NCI-H1105 (cell line): ENCODE measurements at places on chromosomes 4 and X.
A peak's percentile ranks its signal among the peaks of the same experiment; 100 is the strongest.

DNA sequence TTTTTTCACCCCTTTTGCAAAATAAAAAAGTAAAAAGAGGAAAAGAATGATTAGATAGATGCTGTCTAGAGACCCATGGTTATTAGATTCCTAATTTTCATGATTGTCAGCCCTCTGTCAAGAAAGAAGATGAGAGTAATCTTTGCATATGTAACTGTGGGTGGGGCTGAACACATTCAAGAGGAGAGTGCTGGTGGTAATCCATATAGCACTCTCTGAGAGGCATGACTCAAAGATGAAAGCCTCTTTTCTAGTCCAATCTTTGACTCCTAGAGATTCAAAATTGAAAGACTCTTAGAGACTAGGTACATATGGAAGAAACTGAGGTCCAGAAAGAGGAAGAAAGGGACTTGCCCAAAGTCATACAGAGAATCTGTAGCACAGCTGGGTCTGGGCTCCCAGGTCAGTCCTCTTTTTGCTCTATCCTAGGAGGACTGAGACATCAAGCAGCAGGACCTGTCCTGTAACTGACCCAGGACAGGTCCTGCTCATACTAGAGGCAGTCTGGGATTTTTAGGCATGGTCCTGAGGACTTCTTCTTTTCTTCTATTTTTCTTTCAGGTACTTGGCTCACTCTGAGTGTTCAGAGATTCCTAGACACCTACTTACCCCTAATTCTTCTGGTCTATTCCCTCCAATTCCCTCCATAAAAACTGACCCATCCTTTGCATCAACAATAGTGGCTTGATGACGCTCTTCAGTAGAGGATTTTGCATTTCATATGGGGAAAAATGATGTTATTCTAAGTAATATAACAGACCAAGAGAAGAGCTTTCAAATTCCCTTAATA lies 23.8 kb downstream of the VSIG4 start:
- no peak for DNase-seq

DNA sequence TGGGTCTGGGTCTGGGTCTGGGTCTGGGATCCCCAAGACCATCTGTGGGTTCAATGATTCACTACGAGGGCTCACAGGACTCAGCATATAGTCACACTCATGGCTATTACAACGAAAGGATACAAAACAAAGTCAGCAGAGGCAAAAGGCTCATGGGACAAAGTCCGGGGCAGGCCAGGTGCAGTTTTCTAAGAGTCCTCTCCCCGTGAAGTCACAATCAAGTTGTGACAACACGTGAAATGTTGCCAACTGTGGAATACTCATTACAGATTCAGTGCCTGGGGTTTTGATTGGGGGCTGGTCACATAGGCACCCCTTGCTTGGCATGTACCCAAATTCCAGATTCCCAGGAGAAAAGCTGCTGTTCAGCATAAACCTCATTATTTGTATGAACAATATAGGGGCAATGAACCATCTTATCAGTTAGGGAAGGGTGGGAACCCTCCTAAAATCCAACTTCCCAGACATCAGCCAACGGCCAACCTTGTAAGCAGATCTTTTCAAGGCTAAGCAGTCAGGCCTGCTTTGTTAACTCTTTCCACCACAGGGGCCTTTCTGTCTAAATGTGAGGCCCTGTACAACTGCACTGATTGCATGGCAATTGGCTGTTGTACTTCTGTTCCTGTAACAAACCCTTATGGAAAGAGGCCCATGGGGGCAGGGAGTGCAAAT lies 58.2 kb upstream of the DIPK2B start:
- no peak for DNase-seq

- DNase-seq, result no peak
Observed at GRCh38 chrX:53580742-53581504, 105.6 kb downstream of the HUWE1 start.

DNA sequence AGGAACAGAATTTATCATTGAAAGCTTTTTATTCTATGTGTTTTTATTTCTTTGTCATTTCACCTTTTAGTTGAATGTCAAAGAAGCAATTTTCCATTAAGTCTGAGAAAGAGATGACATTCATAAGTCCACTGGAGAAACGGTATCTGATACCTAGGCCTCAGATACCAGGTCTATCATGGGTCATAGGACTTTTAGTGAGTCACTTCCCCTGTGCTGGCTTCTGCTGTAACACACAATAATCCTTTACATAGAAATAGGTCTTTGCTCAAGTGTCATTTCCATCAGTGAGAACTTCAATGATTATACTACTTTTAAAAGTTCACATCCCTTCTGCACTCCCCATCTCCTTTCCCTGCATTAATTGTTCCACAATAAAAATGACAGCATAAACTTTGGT lies 125.5 kb upstream of the ARMCX2 start:
- DNase-seq, result no peak

- no peak for DNase-seq
Observed at GRCh38 chr4:168612450-168613135, 115.7 kb downstream of the PALLD start.

- DNase-seq, result no peak
Observed at GRCh38 chr4:55543858-55544257, 2.9 kb downstream of the CLOCK start.

GRCh38 chr4:1790005-1790404 lies 3.1 kb upstream of the FGFR3 start:
- no peak for DNase-seq

GRCh38 chr4:170202721-170203120 lies 113.0 kb upstream of the AADAT start:
- no peak for DNase-seq

- DNase-seq, result no peak
Observed at GRCh38 chrX:153776611-153777045, 4.2 kb upstream of the SRPK3 start.

- no peak for DNase-seq
Observed at GRCh38 chr4:1122505-1122904, 9.1 kb upstream of the RNF212 start.

GRCh38 chr4:78767350-78767749 lies 8.8 kb upstream of the BMP2K start:
- no peak for DNase-seq

GRCh38 chrX:110374559-110374958 lies 15.9 kb downstream of the RTL9 start:
- DNase-seq, result no peak

DNA sequence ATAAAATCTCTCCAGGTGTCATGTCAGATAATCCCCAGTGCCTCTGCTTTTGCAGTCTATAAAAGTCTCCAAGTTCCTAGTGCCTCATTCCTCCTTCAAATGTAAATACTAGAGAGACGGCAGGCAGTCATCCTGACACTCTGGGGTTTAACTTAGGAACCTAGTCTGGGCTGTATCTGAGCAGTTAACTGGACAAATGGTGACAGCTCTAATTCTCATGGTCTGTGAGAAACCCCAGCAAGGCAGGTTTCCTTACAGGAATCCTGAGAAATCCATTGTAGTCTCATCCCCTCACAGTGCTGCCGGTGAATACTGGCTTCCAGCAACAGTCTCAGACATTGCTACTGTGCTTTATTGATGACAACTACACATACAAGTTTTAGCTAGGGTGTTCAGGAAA lies 246.8 kb downstream of the SNCA start:
- no peak for DNase-seq

DNA sequence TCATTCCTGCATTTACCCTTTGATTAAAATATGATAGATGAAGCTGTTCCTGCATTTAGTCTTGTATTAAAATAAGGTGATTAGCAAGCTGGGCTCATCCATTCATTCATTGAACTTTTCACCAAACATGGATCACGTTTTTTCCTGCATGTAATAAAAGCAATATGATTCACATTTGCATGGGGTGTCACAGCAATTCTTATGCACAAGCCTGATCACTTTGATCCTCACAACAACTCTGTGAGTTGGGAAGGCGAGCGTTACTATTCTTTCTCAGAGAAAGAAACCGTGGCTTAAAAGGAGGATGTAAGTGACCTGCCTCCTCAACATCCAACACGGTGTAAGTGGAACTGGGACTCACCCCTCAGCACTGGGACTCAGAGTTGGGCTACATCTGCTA lies 20.0 kb downstream of the CHRNA9 start:
- no peak for DNase-seq

GRCh38 chrX:15194146-15194545 lies 75.7 kb downstream of the ASB9 start:
- no peak for DNase-seq

DNA sequence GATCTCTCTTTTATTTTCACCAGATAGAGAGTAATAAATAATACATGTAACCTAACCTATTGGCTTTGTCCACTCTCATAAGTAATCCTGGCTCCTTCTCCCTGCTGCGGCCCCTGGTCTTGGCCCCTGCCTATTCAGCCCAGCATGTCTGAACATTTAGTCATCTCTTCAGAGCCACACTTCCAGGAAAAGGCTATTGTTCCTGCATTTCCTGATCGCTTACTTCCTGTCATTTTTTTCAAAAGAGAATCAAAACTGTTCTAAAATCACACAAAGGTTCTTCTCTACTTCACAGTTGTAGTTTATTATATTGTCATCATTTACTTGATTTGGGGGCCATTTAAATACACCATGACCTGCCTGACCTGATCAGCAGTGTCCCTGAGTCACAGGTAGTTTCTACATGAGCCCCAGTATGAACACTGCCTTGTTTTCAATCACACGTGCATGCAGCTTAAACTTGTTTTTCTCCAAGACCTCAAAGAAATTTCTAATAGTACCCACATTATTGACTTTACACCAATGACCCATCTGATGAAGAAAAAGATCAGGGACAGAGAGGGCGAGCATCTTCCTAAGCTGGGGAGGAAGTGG lies 47.4 kb upstream of the KDR start:
- DNase-seq, result no peak

- DNase-seq, result no peak
Observed at GRCh38 chr4:186957952-186958555, 234.4 kb upstream of the FAT1 start.

DNA sequence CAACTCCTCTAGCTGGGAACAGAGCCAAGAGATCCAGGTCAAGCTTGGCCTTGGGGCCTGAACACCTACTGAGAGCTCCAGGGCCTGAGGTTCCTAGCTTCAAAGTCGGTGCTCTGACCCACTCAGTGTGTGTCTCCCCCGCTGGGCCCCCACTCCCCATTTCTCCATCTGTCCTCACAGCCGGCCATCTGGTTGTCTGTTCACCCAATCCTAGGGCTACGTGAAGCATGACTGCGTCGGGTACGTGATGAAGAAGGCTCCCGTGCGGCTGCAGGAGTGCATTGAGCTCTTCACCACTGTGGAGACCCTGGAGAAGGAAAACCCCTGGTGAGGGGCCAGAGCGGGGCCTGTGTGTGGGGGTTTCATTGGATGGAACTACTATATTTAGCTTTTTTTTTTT lies 12.3 kb downstream of the USP11 start:
- DNase-seq, result no peak

GRCh38 chr4:112905728-112906127 lies 143.7 kb upstream of the ANK2 start:
- DNase-seq, result no peak

GRCh38 chr4:3819210-3819919 lies 53.2 kb downstream of the ADRA2C start:
- no peak for DNase-seq

DNA sequence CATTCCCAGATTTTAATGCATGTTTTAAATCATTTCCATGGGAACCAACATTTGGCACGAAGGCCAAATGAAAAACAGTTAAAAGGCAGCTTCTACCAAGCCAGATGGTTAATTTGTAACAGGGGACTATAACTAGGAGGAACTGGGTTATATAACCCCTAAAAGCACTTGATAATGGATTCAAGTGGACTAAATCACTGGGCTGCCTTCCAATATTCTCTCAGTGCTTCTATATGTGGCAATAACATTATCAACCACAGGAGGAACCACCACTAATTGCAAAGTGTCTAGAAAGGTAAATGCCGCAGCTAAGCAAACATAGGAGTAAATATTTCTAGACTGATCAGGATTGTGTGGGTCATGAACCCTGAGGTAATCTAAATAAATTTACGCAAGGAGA lies 391.5 kb downstream of the UBE2NL start:
- peak; percentile 91 for DNase-seq

- DNase-seq, result no peak
Observed at GRCh38 chr4:142539796-142540482, 306.2 kb downstream of the INPP4B start.

- no peak for DNase-seq
Observed at GRCh38 chrX:72114306-72114705, 17.4 kb downstream of the RTL5 start.

- DNase-seq, result no peak
Observed at GRCh38 chrX:21873063-21873775, 17.4 kb downstream of the YY2 start.

DNA sequence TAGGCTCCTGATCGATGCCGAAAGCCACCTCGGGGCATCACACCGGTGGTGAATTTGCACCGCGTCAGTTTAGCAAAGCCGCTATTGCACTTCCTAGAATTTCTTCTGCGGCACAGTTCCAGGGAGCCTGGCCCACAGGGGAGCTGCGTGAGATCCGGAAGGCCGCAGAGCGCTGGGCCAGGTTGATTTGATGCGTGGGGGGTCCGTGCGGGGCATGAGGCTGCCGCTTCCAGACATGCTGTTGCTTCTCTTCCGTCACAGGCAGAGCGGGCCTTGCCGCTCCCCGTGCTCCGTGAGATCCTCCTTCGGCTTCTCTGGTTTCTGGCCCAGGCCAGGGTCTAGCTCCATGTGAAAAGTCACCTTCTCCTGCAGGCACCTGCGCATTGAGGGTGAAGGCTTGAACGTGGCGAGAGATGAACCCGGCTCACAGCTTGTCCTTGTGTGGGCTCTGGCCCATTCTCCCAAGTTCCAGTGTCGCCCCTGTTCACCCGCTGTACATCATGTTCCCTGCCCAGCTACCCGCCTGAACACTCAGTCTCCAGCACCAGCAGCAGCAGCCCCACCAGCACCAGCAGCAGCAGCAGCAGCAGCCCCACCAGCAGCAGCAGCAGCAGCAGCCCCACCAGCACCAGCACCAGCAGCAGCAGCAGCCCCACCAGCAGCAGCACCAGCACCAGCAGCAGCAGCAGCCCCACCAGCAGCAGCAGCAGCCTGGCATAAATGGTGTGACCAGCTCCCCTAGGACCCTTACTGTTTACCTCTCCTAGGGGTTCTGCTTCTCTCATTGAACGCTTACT lies 131.2 kb downstream of the TRIML1 start:
- no peak for DNase-seq

GRCh38 chrX:15619053-15619755 lies 18.4 kb upstream of the ACE2 start:
- DNase-seq, result no peak

DNA sequence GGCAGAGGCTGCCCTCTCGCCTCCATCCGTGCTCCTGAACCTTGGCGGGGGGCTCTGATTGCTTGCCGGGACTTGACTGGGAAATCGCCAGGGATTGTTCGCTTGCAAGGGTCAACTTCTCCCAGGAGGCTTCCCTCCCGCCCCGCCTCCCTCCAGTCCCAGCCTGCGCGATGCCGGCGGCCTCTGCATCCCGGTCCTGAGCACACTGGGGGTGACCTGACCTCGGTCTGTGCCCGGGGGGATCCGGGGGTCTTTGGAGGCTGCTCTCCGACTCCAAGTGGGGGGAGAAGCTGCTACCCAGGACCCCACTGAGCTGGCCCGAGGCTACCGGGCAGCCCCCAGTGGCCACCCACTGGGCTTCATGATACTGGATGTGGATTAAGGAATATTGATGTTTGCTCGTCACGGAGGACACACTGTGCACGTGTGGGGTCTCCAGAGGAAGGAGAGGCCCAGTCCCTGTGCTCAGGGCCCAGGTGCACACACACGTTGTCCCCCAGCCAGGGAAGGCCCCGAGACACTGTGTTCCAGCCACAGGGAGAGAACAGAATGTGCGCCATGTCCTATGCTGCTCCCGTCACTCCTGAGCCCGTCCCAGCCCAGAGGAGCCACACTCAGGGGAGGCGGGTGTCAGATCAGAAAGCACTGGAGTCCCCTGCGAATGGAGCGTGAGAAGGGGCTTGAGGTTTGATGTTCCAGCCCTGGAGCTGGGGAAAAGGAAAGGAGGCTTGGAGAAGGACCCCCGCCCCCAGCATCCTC lies 55.9 kb upstream of the NKX1-1 start:
- DNase-seq, result no peak

GRCh38 chr4:169397762-169398161 lies 127.0 kb upstream of the SH3RF1 start:
- no peak for DNase-seq
